Stimulated activated naive CD4-positive, alpha-beta T cell treated with Interleukin-2 at 50 U/mL for 16 hours (primary cell): ENCODE measurements at places on chromosomes 1 and 21.

- no peak for DNase-seq
Measured at GRCh38 chr1:215605011-215605621, 38.0 kb downstream of the KCTD3 start.

GRCh38 chr1:73778471-73778870, 419.5 kb downstream of the LRRIQ3 start:
- no peak for DNase-seq

DNA sequence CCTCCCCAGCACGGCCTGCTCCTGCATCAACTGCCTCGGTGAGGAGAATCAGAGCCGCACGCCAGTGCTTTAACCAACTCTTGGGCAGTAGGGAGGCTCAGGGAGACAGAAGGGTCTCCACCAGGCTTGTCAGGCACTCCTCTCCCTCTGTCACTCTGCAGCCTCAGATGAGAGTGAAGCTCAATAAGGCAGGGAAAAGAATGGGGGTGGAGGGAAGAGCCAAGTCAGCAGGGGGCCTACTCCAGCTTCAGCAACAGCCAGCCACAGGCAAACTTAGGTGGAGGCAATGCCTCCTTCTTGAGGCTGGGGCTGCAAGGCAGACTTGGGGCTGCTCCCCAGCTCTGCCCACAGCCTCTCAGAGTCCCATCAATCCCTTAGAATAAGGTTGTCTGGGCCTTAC, 51.8 kb upstream of the A3GALT2 start:
- no peak for DNase-seq

- DNase-seq = no peak
Measured at GRCh38 chr21:41674402-41674801, 92.5 kb downstream of the RIPK4 start.

DNA sequence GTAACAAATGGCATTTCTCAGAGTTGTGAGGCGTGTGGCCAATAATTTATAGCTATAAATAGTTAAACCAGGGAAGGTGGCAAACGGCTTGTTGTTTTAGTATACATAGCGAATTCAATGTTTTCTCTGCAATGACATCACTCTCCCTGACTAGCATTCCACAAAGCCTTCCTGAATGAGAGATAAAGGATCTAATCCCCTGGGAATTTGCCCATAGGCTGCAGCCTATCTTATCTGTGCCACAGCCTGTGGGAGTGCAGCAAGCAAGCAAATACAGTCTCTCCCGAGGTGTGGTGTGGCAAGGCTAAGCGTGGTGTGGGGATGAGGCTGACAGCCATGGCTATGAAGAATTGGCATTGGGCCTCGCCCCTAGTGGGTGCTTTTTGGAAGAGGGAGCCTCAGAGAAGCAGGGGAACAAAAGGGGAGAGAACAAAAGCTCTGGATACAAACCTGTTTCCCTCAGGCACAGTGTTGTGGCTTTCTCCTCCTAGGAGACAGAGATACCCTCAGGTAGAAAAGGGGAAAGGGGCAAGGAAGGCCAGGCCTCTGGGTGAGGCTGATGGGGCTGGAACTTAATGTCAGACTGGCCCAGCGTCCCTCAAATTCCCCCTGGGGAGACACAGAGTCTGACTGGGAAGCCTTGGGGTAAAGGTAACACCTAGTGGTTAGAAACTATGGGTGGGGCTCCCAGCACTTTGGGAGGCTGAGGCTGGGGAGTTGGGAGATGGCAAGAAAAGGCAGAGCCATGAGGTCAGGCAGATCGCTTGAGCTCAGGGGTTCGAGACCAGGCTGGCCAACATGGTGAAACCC, 8.9 kb downstream of the TAGLN2 start:
- DNase-seq = no peak

DNA sequence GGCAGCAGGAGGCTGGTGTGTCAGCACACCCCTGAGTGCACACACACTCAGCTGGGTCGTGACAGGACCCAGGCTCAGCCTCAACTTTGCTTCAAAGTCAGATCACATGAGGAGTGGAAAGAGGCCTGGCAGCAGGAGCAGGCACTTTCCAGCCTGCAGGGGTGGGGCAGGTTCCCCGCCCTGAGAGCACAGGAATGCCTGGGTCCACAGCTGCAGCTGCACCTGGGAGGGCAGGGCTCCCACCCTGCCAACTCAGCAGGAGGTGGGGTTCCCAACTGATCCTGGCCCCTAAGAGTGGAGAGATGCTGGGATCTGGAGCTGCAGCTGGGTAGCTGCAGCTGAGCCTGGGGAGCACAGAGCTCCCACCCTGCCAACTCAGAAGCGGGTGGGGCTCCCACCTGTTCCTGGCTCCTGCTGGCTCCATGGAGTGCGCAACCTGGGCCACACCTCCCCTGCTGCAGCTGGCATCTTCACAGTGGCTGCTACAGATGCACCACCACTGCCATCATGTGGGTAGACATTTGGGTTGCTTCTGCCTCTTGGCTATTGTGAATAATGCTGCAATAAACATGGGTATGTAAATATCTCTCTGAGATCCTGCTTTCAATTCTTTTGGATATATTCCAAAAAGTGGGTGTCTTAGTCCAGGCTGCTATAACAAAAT, 415.4 kb downstream of the TTLL7 start:
- DNase-seq = no peak

GRCh38 chr1:9388335-9389180, 95.9 kb downstream of the SPSB1 start:
- no peak for DNase-seq

DNA sequence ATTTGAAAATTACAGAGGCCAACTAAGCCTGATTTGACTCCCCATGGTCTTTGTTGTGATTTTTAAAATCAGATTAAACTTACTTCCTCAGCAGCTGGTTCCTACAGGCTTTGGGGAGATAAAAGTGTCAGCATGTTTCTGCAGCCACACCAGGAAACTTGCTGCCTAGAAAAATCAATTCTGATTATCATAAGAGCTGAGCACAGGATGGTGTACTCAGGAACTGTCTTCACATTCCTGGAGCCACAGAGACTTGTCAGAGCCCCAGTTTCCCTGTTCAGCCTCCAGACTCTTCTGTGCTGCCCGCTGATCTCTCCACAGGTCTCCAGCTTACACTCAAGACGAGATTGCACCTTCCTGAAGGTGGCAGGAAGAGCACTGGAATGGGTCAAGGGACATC, 23.9 kb downstream of the RAB3B start:
- no peak for DNase-seq

DNA sequence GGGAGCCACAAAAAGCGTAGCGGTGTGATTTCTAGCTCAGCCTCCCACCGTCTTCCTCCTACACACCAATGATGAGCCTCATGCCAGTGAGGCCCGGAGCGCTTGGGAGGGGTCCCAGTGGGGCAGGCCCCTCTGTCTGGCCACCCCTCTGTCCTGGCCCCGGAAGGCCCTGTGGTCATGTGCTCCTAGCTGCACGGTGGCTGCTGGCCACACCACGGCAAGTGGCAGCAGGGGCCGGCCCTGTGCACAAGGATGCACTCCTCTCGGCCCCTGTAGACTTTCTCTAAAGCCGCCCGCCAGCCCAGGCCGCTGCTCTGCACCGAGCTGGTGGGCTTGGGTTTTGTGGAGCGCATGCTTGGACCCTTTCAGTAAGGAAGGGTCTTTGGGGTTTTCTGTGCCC, 53.6 kb downstream of the KCNAB2 start:
- DNase-seq = no peak

DNA sequence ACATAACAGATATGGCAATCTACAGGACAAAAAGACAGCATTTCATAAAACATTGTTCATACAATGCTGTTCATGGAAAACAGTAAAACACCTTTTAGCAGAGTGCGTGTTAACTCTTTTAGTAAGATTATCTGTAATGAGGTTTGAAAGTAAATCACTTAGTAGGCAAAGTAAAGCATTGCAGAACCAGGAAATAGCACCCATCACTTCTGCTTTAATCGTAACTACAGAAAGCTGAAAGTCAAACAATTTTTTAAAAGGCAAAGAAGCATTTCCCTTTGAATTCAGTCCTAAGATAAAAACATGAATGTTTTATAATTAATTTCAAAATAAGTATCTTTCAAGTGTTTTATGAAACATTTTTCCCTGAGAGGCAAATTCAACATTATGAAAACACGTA, 63.3 kb upstream of the RNF11 start:
- DNase-seq = no peak

- DNase-seq = no peak
Measured at GRCh38 chr1:8536515-8536914, 218.6 kb downstream of the SLC45A1 start.

- no peak for DNase-seq
Measured at GRCh38 chr21:20662514-20662913, 335.7 kb upstream of the NCAM2 start.

- DNase-seq = no peak
Measured at GRCh38 chr1:168348146-168348709, 67.6 kb downstream of the TBX19 start.
